Astrocyte of the hippocampus (primary cell): ENCODE measurements at places on chromosomes 3 and 15.

GRCh38 chr3:354432-354831 is 157.9 kb downstream of the CHL1 start:
- DNase-seq: peak; percentile 77

DNA sequence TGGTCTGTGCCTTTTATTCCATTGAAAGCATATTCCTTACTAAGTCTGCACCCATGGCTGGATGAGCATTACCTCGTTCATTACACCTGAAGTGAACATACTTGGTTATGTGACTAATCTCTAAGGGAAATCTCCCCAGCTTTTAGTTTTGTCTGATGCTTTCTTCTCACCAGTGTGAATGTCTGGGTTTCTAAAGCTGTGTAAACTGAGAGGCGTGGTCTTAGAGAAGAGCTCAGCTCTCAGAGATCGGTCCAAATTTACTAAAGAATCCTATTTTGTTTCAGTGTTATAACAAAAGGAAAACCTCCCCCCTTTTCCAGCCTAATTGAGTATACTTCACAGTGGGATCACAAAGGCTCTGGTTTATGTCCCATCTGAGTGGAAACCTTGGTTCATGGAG is 352.3 kb downstream of the PTPRG start:
- DNase-seq: no peak

DNA sequence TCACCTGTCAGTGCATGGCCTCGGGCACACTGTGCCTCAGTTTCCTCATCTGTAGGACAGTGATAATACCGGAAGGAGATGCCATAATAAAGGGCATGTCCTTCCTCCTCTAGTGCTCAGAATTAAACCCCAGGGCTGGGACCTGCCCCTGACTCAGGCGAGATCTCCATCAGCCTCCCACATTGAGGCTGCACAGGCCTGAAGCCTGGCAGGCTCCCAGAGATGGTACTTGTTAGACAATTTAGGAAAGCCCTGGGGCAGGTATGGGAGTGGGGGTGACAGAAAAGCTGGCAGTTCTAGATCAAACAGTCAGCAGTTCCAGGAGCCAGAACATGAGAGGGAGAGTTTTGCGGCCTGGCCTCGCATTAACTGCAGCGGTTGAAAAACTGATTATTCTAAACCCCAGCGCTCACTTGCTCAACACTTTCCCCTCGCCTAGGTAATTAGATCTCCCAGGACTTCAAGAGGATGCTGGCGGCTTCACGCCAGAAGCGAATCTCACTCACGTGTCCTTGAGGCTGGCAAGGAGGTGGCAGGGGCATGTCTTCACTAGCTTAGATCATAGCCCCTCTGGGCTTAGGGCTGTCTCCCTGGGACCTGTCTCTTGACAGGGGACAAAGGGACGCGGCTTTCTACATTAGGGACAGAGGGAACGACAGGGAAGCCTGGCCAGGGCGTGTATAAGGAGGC is 73.1 kb downstream of the ATP2B2 start:
- DNase-seq: no peak

DNA sequence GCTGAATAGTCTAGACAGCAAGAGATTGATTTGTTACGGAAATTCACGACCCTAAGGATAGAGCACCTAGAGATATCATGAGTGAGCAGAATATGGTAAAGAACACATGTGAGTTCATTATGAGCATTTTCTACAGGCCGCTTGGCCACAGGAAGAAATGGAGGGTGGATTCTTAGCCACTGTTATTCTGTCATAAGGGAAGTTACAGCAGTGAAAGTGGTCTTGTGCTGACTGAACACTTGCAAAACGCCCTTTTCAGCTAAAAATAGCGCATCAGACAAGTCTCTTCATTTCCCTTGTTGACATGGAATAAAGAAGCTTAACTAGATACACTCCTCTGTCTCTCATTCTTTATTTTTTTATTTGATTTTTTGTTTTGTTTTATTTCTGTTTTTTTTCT is 19.8 kb downstream of the DGKG start:
- no peak for DNase-seq

- no peak for DNase-seq
Observed at GRCh38 chr3:156038869-156039268, 81.5 kb upstream of the KCNAB1 start.
